NCI-H146 (cell line): ENCODE measurements at places on chromosomes 12 and 14.

DNA sequence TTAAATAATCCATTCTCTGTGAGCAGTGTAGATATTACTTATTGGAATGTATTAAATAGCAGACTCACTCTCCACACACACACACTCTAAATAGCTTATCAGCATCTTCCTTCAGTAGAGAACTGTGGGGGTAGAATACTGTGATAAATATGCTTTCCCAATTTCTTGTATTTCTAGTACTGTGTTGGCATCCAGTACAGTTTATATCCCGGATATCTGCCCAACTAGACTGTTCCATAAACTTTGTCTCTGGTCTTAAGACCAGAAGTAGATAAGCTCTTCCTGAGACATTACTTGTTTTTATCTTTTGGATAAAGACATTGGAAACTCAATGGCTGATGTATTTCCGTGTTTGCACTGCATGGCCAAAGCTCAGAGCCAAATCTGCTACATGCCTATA, 136.2 kb upstream of the PDZRN4 start:
- no peak for DNase-seq

DNA sequence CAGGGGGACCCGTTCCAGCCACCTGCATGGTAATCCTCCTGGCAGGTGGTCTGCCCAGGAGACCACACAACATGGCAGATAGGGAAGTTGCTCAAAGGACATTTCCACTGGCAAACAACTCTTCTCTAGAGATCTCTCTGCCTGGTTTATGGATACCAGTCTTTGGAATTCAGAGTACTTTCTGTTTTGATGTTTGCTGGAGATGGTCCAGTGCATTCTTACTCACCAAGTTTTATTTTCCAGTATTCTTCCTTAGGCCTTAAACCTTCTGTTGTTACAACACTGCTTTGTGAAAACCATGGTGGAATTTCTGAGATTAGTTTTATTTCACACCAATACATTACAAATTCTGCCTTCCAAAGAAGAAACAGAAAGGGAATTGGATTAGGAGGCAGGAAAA, 428.3 kb downstream of the FUT8 start:
- DNase-seq, result peak; percentile 61

DNA sequence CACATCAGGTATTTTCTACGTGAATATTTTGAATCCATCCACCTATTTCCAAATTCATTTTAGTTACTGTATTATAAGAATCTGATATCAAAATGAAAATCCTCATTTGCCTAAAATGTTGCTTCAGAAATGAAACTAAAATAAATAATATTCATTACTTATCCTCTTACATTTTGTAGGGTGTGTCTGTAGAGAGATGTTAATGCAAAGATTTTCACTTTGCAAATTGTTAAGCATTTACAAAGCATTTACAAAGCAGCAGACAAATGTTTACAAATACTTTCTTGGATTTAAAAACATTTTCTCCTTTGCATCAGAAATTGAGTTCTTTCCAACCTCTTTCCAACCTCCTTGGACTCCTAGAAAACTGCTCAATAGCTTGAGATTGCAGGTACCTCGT, 360.0 kb upstream of the DCN start:
- DNase-seq, result no peak

- no peak for DNase-seq
Measured at GRCh38 chr12:40103043-40103442, 2.8 kb downstream of the SLC2A13 start.

DNA sequence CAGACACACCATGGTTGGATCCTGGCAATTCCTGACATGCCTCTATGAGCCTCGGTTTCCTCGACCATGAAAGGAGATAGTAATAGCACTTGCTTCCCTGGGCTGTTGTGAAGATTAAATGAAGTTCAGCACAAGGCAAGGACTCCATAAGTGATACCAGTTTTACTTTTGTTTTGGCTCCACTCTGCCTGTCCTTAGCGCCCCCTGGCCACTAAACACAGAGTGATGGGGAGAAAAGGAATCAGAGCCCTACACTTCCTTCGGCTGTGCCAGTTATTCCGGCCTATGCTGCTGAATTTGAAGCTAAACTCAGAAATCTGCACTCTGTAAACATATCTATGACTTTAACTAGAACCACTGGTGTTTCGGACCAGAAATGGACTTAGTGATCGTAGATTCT, 173.8 kb downstream of the C12orf75 start:
- DNase-seq, result no peak

- DNase-seq, result no peak
Measured at GRCh38 chr14:23360496-23360895, 4.5 kb downstream of the EFS start.

DNA sequence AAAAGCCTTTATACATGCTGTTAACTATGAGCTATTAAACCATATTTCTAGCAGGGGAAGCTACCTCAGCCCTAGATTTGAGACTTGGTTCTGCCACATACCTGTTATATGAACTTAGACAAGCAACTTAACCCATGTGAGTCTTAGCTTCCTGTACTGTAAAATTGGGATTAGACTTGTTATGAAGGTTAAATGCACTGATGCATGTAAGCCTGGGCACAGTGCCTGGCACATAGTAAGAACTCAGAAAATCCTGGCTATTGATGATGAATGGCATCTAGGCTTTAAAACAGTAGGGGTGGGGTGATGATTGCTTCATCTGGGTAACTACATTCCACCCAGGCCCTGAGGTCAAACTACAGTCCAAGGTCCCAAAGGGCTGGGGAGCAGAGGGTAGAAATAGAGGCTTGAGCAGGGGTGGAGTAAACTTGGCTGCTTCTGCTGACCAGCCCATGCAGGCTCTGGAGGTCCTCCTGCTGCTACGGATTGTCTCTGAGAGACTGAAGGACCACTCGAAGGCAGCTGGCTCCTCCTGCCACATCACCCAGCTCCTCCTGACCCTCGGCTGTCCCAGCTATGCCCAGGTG, 11.3 kb downstream of the ESPL1 start:
- no peak for DNase-seq

GRCh38 chr12:48929551-48929950, 4.3 kb upstream of the FKBP11 start:
- DNase-seq, result no peak

- no peak for DNase-seq
Measured at GRCh38 chr12:6459004-6459337, 7.1 kb downstream of the TAPBPL start.

GRCh38 chr12:124518051-124518932, 49.1 kb downstream of the NCOR2 start:
- DNase-seq, result peak; percentile 91

GRCh38 chr14:99737956-99738667, 54.0 kb downstream of the CYP46A1 start:
- DNase-seq, result no peak

DNA sequence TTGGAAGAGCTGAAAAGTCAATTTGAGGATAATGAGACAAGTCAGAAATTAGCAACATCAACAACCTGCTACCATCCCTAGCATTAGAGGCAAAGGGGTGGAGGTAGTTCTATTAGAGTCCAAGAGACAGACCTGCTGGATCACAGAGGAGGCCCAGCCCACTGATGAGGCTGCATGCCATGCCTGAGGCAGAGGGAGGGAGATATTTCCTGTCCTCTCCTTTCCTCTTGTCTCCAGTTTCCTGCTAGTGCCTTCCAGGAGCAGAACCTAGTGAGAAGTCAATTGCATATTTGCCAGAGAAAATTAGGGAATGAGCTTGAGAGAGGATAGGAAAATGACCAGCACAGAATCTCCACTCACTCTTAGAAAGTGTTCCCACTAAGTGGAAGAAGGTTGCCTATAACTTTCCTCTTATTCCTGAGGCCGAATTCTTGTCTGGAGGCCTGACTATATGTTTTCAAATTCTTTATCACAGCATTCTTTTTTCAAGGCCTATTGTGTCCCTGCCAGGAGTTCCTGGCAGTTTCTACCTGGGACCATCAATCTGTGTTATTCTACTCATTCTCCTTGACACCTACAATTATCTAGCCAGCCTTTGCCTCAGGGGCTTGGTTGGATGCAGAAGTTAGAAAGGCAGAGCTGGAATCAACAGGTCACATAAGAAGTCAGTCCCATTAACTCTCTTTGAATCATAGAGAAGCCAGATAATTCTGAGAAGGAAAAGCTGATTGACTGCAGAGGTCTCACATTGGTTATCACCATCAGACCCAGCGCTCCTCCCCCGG, 121.9 kb downstream of the EMP1 start:
- no peak for DNase-seq

- no peak for DNase-seq
Measured at GRCh38 chr12:22350886-22351285, 16.4 kb upstream of the ST8SIA1 start.

DNA sequence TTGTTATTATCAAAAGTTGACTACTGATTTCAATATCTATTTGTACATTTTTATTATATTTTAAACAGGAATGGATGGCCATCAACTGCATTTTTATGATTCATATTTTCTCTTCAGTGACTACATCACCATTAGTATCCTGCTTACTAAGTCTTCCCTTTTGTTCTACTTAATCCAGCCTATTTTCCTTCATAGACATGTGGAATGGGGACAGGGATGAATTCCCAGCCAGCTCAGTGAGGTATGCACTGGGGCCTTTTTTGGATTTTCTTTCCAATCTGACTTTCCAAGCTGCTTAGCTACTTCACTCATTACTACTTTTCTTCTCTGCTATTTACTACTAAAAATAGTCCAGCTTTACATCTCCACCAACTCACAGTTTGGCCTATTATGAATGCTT, 38.4 kb downstream of the AKAP6 start:
- no peak for DNase-seq

DNA sequence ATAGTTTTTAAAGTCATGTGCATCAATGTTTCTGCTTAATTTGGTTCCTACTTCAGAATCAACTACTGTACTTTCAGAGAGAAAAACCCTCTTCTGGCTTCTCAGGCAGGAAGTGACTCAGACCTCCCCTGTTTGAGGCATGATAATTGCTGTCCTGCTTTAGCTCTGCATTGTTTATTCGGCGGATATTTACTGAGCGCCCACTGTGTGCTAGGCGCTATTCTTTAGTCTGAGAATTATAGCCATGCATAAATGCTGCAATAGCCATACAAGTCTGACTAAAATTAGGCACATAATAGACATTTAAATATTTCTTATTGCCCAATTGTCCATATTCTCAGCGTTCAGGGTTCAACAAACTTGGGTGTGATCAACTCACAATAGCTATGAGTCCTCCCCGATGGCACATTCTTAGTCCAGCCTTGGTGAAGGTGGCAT, 6.1 kb upstream of the AMIGO2 start:
- DNase-seq, result peak; percentile 68

- no peak for DNase-seq
Measured at GRCh38 chr14:103273145-103273744, 60.8 kb upstream of the EIF5 start.

- DNase-seq, result peak; percentile 63
Measured at GRCh38 chr14:44341116-44341515, 166.0 kb downstream of the FSCB start.

GRCh38 chr14:32560209-32560857, 231.2 kb downstream of the AKAP6 start:
- DNase-seq, result peak; percentile 34

GRCh38 chr12:78146365-78146772, 315.7 kb downstream of the NAV3 start:
- peak; percentile 42 for DNase-seq

DNA sequence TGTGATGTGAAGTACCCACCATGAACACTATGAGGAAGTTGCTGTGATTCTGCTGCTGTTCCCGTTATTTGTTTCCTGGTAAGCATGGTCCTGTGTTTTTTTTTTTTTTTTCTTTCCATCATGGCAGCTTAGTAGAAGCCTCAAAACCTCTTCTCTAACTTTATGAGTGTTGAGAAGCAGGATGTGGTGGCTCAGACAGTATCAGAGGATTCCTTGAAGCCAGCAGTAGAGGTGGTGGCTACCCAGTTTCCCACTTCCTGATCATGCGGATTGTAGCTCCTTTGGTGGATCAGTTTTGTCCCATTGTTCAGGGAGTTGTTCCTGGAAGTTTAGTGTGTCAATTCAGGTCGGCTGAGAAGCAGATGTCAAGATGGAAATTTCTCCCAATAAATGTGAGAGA, 175.8 kb downstream of the ATP23 start:
- DNase-seq, result no peak

GRCh38 chr12:108254517-108255251, 84.4 kb downstream of the CMKLR1 start:
- no peak for DNase-seq

- peak; percentile 31 for DNase-seq
Measured at GRCh38 chr14:28323366-28323765, 443.2 kb upstream of the FOXG1 start.

- DNase-seq, result no peak
Measured at GRCh38 chr12:32201976-32202375, 95.3 kb downstream of the BICD1 start.

DNA sequence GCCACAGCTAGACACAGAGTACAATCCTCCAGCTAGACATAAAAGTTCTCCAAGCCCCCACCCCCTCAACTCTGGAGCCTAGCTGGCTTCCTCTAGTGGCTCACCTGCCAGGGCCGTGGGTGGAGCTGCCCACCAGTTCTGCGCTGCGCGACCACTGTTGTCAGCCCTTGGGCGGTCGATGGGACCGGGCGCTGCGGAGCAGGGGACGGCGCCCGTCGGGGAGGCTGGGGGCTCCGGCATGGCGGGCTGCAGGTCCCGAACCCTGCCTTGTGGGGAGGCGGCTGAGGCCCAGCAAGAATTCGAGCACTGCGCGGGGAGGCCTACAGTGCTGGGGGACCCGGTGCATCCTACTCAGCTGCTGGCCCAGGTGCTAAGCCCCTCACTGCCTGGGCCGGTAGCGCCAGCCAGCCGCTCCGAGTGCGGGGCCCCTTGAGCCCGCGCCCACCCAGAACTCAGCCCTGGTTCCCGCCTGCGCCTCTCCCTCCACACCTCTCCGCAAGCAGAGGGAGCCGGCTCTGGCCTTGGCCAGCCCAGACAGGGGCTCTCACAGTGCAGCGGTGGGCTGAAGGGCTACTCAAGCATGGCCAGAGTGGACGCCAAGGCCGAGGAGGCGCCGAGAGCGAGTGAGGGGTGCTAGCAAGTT, 51.0 kb downstream of the RTN1 start:
- DNase-seq, result no peak

DNA sequence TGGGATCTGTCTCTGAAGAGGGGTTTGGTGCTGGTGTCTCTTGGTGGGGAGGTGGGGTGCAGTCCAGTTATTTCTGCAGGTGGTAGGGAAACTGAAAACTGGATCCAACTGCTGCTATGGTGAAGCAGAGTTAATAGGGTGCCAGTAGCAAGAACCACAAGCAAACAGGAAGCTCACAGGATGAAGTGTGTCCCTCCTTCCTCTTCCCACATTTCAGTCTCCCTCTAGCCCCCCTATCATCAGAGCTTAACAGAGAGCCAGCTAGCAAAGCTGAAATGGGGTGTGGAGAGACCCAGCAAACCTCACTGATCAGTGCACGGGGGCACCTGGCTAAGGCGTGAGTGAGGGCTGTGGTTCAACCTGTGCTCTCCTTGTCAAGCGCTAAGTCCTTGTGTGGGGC, 69.1 kb upstream of the C12orf71 start:
- no peak for DNase-seq

DNA sequence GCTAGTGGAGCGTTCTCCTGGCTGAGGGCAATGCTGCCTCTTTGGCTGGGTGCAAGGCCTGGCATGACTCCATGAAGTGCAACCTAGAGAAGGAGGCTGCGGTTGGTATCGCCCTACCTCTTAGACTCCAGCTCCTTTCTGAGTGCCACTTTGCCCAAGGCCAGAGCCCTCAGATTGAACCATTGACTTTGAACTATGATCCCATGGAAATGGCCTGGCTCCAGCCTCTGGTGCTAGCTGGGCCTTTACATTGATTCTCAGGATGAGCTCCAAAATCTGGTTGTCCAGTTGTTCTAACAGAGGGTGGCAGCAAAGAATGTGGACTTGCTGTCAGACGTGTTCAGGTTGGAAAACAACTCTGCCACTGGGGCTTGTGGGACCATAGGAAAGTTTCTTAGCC, 16.1 kb upstream of the SMOC1 start:
- no peak for DNase-seq
